Fibroblast of the aortic adventitia (primary cell): ENCODE measurements at places on chromosomes 12 and 14.

GRCh38 chr14:95146079-95146771 lies 11.1 kb downstream of the DICER1 start:
- no peak for DNase-seq

DNA sequence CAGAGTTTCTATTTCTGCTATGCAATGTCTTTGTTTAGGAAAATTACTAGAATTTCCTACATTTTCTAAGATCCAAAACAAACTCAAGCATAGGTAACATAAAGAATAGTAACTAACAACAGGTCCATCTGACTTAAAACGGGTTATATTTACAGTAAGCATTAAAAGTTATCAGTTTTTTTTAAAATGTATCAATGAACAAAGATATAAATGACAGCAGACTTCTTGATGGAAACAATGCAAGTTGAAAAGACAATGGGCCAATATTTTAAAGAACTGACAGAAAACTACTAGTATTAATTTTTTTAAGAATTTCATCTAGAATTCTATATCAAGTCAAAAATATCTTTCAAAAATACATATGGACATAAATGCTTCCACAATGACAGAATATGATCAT lies 367.1 kb upstream of the MGAT4C start:
- DNase-seq = no peak

GRCh38 chr14:105602799-105603793 lies 76.7 kb downstream of the TMEM121 start:
- DNase-seq = no peak

GRCh38 chr12:117685110-117685926 lies 283.5 kb downstream of the KSR2 start:
- no peak for DNase-seq

DNA sequence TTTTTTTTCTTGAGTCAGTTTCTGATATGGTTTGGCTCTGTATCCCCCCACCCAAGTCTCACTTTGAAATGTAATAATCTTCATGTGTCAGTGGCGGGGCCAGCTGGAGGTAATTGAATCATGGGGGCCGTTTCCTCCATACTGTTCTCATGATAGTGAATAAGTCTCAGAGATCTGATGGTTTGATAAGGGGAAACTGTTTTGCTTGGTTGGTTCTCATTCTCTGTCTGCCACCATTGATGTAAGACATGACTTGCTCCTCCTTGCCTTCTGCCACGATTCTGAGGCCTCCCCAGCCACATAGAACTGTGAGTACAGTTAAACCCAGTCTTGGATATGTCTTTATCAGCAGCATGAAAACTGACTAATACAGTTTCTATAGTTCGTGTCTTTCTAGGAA lies 42.9 kb downstream of the WNK1 start:
- DNase-seq = no peak

- no peak for DNase-seq
Measured at GRCh38 chr12:70551731-70552130, 85.5 kb downstream of the PTPRB start.

- DNase-seq = peak; percentile 96
Measured at GRCh38 chr14:51283402-51284085, 43.5 kb downstream of the TMX1 start.

DNA sequence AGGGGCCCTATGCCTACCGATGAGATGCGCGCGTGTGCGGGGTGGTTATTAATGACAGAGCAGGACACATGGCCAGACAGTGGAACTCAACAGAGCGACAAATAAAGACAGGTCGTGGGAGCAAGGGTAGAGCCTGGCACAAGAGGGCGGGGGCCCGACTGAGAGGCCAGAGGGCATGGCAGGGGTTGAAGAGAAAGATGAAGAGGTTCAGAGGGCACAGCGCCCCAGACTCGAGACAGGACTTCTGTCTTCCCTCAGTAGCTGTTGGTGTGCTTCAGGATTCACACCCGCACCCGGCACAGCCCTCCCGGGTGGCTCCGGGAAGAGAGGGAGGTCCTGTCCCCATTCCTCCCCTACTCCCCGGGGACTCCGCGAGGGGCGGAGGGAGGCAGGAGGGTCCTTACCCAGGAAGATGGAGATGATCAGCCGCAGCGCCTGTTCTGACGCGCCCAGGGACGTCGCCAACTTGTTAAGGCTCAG lies 366 bp downstream of the LPCAT3 start:
- no peak for DNase-seq

DNA sequence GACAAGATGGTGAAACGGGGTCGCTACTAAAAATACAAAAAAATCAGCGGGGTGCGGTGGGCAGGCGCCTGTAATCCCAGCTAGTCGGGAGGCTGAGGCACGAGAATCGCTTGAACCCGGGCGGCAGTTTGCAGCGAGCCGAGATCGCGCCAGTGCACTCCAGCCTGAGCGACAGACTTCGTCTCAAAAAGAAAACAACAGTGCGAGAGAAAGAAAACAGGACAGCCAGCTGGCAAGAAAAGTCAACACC lies 633 bp upstream of the RNU4-2 start:
- DNase-seq = no peak

DNA sequence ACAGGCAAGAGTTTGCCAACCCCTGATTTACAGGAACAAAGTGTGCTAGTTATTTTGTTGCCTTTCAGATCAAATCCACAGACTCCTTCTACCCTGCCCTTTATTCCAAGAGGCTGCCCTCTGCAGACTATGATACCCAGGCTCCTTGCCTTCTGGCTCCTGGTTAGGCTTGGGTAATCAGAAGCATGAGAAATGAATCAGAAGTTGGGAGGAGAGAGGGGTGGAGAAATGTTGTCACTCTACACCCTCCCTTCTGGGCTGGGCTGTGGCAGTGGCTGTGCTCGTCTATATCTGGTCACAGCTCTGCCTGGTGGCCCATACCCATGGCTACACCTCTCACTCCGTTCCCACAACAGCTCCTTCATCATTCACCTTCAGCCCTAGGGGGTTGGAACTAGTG lies 204.6 kb upstream of the PLXNC1 start:
- peak; percentile 69 for DNase-seq

DNA sequence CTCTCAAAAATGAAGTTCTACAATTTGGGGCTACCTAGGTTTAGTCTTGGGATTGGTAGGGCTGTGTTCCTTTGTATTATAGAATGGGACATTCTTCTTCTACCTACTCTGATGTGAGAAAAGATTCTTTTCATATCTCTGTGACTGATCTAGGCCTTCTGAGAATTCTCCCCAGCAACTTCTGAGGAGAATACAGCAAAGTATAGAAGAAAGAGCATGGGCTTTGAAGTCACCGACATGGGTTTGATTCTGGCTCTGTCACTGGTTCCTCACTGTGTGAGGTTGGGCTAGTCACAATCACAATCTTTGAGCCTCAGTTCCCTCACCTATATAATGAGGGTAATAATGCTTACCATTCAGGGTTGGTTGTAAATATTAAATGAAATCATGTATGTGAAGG lies 5.0 kb downstream of the ATN1 start:
- DNase-seq = no peak

GRCh38 chr14:91029456-91030217 lies 30.8 kb downstream of the RPS6KA5 start:
- DNase-seq = no peak

GRCh38 chr14:30966415-30967363 lies 58.8 kb upstream of the AP4S1 start:
- DNase-seq = no peak

- peak; percentile 99 for DNase-seq
Measured at GRCh38 chr12:2264651-2265232, 212.0 kb downstream of the CACNA1C start.

GRCh38 chr14:90780519-90780918 lies 35.7 kb downstream of the TTC7B start:
- no peak for DNase-seq

- no peak for DNase-seq
Measured at GRCh38 chr14:68730811-68731425, 61.9 kb downstream of the ZFP36L1 start.

GRCh38 chr12:81727391-81727790 lies 31.8 kb downstream of the PPFIA2 start:
- no peak for DNase-seq

DNA sequence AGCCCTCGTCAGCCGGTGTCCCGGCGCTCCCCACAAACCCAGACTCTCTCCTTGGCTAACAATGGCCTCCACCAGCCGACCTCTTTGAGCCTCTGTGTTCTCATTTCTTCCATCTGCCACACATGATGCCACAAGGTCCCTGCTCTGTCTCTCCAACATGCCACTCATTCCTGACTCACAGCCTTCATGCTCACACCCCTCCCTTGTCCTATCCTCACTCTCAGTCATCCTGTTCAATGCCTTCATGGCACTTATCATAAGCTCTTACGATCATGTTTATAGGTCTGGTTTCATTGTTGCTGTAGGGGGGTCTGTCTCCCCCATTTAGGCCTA lies 9.6 kb upstream of the SERPINA11 start:
- DNase-seq = no peak

- DNase-seq = no peak
Measured at GRCh38 chr12:1928439-1929121, 10.1 kb upstream of the CACNA2D4 start.

DNA sequence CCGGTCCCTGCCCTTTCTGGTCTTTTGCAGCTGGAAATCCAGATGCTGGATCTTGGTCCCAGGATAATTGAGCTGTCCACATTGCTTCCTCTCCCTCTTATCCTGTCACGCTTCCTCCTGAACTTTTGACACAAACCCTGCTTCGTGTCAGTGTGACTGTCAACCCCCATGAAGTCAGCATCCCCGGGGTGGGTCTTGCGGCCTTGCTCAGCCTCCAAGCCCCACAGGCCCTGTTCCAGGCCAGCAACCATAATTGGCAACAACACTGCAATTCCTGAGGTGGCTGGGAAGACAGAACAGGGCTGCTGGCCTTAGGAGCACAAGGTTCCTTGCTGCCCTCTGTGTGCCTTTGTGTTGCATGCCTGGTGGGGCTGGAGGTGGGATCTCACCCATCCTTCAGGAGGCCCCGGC lies 74.9 kb downstream of the NTF3 start:
- no peak for DNase-seq

GRCh38 chr14:93997082-93997481 lies at the start of gene CCDC197:
Gene CCDC197 (plus strand): TSS chr14:93997301. CDS start chr14:93998132, 831 bp downstream.
- DNase-seq = no peak

GRCh38 chr14:104801520-104802393 lies 856 bp downstream of the ZBTB42 start:
- DNase-seq = no peak

GRCh38 chr14:58078471-58078870 lies 73.5 kb downstream of the ARMH4 start:
- DNase-seq = peak; percentile 17

- DNase-seq = no peak
Measured at GRCh38 chr14:57069702-57070101, 199.0 kb downstream of the EXOC5 start.

- DNase-seq = peak; percentile 41
Measured at GRCh38 chr12:56839915-56840325, 76.8 kb downstream of the HSD17B6 start.

DNA sequence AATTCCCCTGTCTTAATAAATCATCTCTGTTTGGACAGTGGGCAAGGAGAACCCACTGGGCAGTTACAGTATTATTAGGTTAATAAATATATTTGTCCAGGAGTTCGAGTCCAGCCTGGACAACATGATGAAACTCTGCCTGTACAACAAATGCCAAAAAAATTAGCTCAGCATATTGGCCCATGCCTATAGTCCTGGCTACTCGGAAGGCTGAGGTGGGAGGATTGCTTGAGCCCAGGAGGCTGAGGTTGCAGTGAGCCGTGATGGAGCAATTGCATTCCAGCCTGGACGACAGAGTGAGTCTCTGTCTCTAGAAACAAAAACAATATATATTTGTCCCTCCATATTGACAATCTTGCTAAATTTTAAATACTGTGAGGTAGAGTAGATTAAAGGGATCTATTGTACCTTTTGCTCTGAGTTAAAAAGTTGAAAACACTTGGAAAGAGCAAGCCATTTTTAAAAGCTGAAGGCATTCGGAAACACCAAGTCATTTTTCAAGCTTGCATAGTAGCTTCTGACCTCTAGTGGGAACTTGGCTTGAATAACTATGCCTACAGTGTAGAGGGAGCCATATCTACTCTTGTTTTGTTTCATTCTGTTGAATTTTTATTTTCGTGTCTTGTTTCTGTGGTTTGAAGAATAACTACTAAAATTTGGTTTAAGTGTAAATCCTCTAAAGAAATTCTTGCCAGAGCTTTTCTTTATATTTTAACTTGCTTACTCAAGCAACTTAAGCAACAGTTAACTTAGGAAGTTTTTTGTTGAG lies 14.6 kb upstream of the EEA1 start:
- peak; percentile 83 for DNase-seq

GRCh38 chr12:22687361-22688076 lies 62.5 kb downstream of the ETNK1 start:
- peak; percentile 65 for DNase-seq

- DNase-seq = no peak
Measured at GRCh38 chr14:84622357-84622756, 907.6 kb upstream of the FLRT2 start.

- peak; percentile 81 for DNase-seq
Measured at GRCh38 chr14:99910337-99911309, 117.4 kb downstream of the EML1 start.

DNA sequence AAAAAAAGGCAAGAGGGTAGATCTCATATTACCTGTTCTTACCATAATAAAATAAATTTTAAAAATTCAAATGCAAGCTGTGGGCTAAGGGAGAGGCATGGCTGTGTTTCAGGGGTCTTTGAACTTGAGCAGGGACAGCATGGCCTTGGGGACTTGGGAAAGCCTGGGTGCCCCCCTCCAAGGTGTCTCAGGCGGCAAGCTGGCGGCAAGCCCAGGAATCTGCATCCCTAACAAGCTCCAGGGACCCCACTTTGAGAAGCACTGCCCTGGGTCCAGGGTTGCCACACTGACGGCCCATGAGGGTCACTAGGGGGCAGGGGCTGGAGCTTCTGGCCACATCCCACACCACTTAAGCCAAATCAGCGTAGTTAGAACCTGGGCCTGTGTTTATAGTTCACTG lies 193.8 kb downstream of the SLC15A4 start:
- no peak for DNase-seq

DNA sequence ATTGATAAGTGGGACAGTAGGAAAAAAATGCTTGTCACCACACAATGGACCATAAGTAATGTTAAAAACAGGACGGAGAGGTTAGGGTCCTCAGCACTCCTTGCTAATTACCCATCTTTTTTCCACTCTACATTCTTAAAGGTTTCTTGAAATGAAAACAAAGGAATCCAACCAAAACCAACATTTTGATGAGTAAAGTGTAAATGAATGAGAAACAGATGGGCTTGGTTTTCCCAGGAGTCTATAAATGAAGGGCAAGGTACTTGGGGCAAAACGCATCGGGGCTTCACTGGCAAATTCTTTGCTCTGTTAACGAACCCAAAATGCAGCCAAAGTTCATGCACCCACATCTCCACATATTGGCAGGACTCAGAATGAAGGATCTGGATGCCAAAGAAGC lies 129.2 kb upstream of the BMP4 start:
- peak; percentile 15 for DNase-seq

- no peak for DNase-seq
Measured at GRCh38 chr12:102950950-102951619, 6.4 kb upstream of the ASCL1 start.
